ENCODE measurements at places on chromosomes 12 and 14.

DNA sequence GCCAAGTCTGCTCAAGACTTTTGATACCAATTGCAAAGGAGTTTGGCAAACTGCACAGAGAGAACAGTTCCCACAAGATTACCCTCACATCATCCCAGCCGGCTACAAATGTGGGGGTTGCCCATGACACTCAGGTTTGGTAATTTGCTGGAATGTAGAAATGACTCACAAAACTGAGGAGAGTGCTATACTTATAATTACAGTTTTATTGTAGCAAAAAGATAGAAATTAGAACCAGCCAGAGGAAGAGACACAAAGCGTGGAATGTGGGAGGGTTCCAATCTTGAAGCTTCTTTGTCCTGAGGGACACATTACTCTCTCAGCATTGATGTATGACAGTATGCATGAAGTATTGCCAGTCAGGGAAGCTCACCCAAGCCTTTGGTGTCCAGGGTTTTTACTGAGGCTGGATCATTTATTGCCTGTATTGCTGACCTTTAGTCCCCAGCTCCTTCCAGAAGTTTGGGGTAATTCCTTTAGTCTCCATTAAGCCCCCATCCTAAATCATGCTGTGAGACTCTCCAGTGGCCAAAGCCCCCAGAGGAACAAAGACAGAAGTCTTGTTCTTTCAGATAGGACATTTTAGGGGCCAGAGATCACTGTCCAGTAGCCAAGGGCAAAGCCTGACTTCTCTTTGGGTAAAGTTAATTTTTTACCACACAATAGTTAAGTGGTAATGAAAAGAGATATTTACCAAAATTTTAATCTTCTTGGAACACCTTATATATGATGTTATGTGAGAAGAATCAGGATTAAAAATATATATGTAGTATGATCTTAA, 9.9 kb downstream of the TBK1 start:
- DNase-seq = no peak

- DNase-seq = no peak
Measured at GRCh38 chr12:30136696-30137095, 353.0 kb upstream of the TMTC1 start.

GRCh38 chr14:56008150-56008549, 110.1 kb upstream of the PELI2 start:
- DNase-seq = no peak

GRCh38 chr14:96095058-96095457, 55.9 kb downstream of the C14orf132 start:
- no peak for DNase-seq

DNA sequence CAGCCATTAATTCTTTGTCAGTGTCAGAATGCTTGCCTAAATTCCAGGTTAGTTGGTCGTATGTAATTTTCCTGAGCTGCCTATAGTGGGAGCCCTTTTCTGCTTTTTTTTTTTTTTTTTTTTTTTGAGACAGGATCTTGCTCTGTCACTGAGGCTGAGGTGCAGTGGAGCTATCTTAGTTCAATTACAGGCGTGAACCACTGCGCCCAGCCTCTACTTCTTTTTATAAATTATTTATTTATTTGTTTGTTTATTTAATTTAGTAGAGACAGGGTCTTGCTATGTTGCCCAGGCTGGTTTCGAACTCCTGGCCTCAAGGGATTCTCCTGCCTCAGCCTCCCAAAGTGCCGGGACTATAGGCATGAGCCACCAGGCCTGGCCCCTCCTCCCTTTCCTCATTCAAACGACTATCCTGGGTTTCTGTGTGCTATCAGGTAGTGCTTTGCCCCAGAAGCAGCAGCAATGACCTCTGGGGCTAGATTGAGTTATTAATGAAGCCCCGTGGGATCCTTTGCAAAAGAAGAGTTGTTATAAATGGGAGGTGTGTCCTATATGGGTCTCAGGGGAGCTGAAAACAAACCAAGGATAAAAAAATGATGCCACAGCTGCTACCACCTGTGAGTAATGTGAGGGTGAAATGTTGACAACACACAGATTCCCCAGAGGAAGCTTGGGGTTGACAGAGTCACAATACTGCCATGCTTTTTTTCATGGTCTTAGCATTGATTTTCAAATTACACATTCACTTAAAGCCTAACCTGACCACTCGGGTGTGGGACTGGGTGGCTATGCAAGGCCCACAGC, 34.6 kb upstream of the NFKBIA start:
- no peak for DNase-seq

GRCh38 chr14:69263364-69263763, 3.4 kb downstream of the GALNT16 start:
- DNase-seq = no peak

GRCh38 chr14:89588016-89588415, 171.0 kb upstream of the FOXN3 start:
- no peak for DNase-seq

DNA sequence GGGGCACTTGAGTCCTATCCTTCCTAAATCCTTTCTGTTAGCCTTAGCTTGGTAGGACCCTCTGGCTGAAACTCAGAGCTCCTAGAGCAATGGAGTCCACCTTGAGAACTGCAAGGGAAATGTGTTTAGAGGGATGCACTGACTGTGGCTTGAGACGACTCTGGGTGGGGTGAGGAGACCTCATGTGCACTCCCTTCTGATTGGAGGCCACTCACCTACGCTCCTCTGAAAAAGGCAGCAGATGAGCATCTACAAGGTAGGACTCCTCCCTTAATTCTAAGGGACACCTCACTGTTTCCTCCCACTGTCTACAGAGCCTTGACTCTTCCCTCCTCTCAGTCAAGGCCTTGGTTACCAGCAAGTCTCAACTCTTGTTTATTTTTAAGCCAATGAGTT, 1.0 kb downstream of the MAP3K12 start:
- DNase-seq = no peak

GRCh38 chr14:55220230-55220629, 28.8 kb upstream of the DLGAP5 start:
- DNase-seq = no peak

DNA sequence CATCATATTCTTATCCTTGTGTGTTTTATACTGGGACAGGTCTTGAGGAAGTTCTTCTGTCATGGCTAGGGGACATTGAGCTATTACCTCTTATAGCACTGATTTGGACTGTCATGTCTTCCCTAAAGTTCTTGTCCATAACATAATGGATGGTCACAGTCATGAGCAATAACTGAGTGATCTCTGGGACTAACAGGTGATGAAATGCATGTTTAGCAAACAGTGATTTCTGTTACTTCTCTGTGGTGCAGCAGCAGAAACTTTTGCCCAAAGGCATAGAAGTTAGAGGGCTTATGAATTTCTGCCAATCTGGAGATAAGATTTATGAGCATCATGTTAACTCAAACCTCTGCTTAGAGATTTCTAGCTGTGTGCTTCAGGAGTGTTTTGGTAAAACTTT, 5.9 kb downstream of the ADIPOR2 start:
- no peak for DNase-seq

DNA sequence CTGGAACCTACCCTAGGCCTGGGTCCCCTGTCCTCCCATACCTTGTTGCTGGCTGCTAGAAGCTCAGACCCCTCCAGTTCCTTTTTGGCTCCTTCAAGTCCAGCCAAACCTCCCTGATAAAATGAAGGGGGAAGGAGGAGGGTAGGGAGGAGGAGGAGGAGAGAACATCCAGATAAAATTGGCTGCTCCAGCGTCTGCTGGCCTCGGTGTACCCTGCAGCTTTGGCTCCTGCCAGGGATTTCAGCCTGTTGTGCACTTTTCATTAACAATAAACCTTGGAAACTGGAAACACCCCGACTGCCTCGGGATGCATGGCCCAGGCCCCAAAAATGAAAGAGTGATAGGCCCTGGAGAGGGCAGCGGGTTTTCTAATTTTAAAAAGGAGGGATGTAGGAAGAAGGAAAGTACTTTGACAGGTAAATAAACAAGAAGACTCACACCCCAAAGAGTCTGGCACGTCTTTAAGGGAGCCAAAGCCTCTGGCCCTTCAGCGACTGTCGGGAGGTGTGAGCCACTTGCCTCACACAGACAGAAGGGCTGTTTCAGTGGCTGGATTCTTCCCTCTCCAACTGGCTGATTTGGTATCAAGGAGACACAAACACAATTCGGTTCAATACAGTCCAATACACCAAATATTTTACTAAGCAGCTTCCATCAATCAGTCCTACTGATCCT, 49.8 kb downstream of the NUAK1 start:
- DNase-seq = no peak

DNA sequence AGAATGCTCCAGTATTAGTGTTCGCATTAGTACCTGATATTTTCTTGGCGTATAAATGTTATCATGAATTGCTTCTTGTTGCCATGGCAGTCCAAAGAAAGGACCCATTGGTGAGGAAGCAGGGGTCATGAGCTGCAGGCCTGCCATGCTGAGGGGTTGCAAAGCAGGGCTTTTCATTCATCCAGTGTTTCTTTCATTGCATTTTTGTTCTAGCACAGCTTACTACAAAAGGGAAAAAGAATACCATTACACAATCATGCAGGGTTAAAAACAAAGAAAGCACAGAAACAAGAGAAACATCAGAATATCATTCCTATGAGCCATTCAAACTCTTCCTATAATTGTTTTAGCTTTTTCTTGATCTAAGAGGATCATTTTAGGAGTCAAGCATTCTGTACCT, 24.0 kb downstream of the DICER1 start:
- no peak for DNase-seq

- DNase-seq = no peak
Measured at GRCh38 chr14:89797148-89797547, 157.4 kb downstream of the EFCAB11 start.

DNA sequence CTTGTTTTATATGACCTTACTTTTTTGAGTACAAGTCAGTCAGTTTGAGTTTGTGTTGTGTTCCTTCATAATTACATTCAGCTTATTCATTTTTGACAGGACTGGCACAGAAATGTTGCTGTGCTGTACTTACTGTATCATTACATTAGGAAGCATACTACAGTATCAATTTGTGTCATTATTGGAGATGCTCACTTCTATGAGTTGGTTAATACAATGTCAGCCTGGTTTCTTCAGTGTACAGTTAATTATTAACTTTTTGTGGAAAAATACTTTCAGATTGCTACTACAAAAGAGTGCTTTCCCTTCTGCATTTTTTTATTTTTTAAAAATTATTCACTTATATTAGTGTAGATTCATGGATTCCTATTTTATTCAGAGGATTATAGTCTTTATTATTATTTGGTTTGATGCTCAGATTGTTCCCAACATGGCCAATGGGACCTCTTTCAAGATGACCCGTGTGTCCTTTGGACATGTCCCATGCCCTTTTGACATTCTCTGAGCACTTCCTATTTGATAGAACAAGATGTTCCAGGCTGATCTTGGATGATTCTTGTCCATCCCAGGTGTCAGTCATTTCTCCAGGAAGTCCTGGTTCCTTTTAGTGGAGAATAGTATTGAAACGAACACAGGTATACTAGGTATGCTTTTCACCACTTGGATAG, 66.6 kb downstream of the MON2 start:
- DNase-seq = no peak

DNA sequence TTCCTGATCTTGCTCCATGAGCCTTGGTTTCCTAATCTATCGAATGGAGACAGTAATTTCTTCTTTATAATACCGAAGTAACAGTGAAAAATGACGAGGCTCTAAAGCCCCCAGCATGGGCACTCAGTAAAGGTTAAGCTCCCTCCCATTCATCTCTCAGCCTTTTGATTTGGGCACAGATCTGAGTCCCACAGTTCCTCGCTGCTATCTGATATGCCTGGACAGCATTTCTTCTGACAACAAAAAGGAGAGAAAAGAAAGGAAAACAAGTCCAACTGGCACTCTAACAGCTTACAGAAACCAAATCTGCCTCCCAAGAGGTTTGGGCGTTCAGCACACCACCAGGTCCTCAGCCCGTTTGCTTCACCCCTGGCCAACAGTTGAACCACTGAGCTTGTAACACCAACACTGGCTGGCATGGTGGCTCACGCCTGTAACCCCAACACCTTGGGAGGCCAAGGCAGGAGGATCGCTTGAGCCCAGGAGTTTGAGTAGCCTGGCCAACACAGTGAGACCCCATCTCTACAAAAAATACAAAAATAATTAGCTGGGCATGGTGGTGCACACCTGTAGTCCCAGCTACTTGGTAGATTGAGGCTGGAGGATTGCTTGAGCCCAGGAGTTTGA, 19.5 kb downstream of the CCDC88C start:
- no peak for DNase-seq

DNA sequence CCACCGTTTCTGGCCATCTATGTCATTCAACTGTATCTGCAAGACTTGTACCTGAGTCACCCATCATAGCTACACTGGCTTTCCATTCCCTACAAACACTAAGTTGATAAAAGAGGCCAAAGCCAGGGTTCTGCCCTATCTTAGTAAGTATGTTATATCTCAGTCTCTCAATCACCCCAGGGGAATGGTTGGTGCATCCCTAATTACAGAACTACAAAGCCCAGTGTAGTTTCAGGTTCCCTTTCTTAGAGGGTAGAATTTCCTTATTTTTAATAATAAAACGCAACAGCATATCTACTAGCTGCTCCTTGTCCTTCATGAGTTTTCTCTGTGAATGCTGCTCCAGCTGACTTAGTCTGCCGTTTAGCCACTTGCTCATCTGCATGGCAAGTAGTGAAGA, 57.6 kb downstream of the ST8SIA1 start:
- no peak for DNase-seq

GRCh38 chr12:24864796-24865125, 84.1 kb downstream of the BCAT1 start:
- no peak for DNase-seq

GRCh38 chr12:65845751-65846537, 21.7 kb downstream of the HMGA2 start:
- no peak for DNase-seq

GRCh38 chr14:49702725-49703124, 9.8 kb downstream of the KLHDC1 start:
- no peak for DNase-seq

GRCh38 chr12:52977170-52977569, 28.3 kb downstream of the KRT18 start:
- no peak for DNase-seq

GRCh38 chr12:132145334-132145733, 1.1 kb downstream of the NOC4L start:
- no peak for DNase-seq

DNA sequence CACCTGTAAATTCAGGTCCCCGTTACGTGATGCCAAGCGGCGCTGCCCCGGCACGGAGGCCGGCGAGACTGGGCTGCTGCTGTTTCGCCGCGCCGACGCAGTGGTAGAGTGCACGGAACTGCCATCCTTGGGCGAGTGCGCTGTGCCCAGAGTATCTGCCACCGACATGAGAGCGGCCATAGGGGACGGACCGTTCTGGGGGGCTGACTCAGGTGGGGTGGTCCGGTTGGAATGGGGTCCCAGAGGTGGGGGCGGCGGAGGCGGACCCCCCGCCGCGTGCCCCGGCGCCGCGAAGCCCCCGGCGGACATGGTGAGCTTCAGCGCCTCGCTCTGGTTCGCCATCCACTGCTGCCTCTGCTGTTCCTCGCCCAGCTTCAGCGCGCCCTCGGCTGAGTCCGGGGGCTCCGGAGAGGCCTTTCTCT, 2.8 kb downstream of the IRF2BPL start:
- no peak for DNase-seq

GRCh38 chr14:96639550-96639949, 137.4 kb downstream of the PAPOLA start:
- no peak for DNase-seq

DNA sequence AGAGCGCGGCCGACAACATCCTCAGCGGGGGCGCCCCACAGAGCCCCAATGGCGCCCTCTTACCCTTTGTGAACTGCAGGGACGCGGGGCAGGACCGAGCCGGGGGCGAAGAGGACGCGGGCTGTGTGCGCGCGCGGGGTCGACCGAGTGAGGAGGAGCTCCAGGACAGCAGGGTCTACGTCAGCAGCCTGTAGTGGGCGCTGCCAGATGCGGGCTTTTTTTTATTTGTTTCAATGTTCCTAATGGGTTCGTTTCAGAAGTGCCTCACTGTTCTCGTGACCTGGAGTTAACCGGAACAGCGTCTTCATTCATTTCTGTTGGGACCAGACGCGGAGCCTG, 103.8 kb upstream of the FKBP4 start:
- DNase-seq = peak; percentile 34

GRCh38 chr12:20144341-20144740, 224.0 kb upstream of the PDE3A start:
- DNase-seq = no peak

All from activated CD8-positive, alpha-beta memory T cell treated with anti-CD3 and anti-CD28 coated beads for 4 hours (primary cell).